ENCODE measurements at places on chromosomes 3 and 15.
A peak's percentile ranks its signal among the peaks of the same experiment; 100 is the strongest.

DNA sequence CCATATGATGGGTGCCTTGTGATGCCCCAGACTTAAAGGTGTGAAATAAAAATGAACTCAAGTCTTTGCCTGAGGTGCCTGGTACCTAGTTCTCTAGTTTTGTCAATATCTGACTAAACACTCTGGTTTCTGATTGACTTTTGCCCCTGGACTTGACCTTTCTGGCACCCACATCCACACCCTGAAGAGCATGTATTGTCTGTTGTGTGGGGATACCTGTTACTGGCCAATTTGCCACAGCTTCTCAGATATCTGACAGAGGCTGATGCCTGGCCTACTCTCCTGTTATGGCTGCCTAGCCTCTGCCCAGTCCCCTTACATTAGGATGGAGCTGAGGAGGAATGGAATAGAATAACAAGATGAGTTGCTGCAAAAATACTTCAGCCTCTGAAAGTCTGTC is 3.6 kb downstream of the ZBTB38 start:
- no peak for DNase-seq

DNA sequence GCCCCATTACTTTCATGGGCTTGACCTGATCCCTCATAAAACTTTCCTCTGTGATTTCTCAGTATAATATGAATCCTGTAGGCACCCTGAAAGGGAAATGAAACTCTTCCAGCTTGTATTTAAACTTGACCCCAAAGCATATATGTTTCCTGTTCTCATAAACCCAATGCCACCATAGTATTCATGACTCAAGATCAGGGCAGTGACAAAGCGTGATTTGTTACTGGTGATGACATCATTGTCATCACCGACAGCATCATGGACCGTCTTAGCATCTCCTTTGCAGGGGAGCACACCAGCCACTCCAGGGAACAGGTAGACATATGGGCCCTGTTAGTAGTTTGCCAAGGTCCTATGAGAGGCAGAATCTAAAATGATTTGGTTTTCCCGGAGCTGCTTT is 741.2 kb downstream of the NR2F2 start:
- no peak for DNase-seq

DNA sequence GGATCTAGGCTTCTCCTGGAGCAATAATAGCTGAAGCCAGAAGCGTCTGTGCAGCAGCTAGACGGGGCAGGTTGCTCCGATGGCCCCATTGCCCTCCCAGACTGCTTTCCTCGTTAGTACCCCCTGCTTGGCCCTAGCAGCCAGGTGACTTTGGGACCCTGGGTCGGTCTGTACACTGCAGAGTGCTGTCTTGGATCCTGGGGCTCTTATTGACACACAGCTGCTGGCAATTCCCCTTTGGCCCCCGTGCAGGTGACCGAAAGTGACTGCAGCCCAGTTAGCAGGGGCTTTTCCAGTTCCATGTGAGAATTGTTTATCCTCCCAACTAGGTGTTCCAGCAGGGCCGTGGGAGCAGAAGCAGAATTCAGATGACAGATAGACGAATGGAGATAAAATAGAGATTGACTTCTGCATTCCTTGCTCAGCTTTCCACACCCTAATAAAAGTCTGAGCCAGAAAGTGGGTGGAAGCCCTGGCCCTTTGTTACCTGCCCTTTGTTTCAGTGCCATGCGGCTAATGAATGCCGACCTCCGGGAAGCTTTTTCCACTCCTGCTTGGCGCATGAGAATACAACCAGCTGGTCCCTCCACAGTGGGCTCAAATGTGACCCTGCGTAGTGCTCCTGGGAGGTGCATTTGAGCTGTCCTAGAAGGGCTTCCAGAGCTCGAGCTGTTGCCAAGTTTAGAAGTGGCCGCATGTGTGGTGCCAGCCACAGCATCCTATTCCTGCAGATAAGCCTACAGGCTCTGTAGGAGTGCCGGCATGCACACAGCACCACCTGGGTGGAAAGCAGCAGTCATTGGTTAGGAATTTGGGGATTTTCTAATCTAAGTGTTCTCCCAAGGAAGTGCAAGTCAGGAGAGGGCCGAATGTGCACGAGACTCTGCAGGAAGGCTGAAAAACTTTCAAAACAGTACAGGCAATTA is 94.4 kb downstream of the SLCO3A1 start:
- peak; percentile 56 for DNase-seq

DNA sequence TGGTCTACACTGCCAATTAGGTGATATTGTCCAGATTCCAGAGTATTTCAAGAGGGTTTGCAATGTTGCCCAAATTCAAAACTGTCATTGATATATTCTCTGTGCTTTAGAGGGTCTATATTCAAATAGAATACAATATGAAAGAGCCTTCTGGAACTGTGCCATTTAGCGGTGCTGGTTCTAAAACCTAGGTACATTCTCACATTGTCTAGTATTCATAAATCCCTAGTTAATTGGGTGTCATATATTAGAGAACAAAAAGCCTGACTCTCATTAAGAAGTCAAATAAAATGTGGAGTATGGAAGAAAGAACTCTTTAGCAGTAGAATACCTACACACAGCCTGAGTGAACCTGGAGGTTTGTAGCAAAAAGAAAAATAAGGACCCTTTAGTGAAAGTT is 447.9 kb downstream of the CNTN6 start:
- DNase-seq: no peak

GRCh38 chr3:95189348-95189747 is 1126.5 kb downstream of the NSUN3 start:
- DNase-seq: no peak

GRCh38 chr3:63993653-63994079 is 29.6 kb downstream of the PSMD6 start:
- DNase-seq: peak; percentile 61

- no peak for DNase-seq
Measured at GRCh38 chr3:113404637-113405036, 36.7 kb downstream of the CFAP44 start.

- no peak for DNase-seq
Measured at GRCh38 chr3:170809975-170810357, 60.0 kb downstream of the RPL22L1 start.

- no peak for DNase-seq
Measured at GRCh38 chr3:194757647-194758061, 72.0 kb downstream of the FAM43A start.

DNA sequence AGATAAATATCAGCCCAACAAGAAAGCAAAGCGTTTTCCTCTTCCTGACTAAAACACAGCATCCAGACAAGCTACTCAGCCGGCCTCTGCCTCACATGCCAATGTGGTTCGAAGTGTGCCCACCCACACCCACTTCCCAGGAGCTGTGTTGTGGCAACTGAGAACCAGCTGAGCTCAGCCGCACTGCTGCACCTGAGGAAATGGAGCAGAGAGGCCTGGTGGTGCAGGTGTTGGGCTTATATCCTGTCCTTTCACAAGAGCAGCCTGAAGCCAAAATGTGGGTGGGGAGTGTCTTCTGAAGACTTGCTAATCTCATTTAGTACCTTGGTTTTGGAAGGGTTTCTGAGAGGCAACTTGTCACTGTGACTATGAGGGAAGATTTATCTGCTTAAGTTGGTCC is 23.0 kb upstream of the RETNLB start:
- DNase-seq: no peak

DNA sequence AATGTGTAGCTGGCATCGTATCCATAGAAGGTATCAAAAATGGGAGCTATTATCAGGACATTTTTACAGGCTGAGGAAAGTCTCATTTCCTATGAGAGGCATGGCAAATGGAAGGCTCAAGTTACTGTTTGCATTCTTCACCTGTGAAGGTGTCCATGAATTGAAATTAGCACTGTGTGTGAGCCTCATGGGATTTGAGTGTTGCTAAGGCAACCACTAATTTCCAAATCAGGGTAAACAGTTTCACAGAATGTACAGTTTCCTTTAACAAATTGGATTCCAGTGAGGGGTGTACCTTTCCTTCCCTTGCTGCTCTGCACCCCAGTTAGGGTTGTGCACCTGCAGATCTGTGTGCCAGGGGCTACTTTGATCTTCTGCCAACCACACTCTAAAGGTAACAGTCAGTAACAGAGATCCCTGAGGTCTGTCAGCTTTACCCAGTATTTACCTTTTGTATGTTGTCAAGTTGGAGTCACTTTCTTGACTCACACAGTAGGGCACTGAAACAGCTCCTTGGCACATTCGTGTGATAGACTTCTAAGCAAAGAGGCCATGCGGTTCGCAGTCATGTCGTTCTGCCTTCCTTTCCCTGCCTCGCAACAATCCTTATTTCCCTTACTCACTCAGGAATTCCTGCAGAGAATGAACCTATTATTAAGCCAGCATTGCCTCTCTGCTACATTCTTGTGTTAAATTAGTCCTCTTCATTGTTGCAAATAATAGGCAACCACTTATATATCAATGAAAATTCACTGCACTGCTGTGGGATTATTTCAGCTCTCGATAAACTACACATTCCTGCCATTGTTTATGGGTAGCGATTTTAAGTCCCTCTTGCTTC is 129.8 kb upstream of the GBE1 start:
- no peak for DNase-seq

DNA sequence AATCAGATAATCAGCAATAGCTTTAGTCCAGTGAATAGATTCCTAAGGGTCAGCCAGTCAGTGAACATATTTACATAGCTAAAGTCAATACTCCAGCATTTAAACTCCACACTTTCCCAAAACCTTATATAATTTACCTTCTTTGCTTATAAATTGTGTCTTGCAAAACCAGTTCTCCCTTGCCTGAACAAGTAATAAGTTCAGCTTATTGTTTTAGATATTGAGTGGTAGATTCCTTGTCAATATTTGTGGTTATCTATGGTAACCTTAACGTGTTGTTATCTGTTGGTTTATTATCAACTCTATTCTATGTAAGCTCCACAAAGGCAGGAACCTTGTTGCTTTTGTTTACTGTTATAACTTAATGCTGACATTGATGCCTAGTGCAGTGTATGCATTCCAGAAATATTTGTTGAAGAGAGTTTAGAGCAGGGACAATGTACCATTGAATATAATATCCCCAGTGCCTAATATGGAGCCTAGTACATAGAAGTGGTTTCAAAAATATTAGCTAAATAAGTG is 24.0 kb downstream of the PLSCR5 start:
- no peak for DNase-seq

- DNase-seq: no peak
Measured at GRCh38 chr3:31364188-31364587, 168.5 kb upstream of the STT3B start.

- DNase-seq: peak; percentile 60
Measured at GRCh38 chr3:185362850-185363661, at the start of gene MAP3K13. MAP3K13 (plus strand) TSS chr3:185363136; CDS start chr3:185428582, 65,446 bp downstream.

- DNase-seq: no peak
Measured at GRCh38 chr3:52052831-52053306, 3.5 kb downstream of the DUSP7 start.

GRCh38 chr15:100092034-100092433 is 249.7 kb downstream of the ADAMTS17 start:
- DNase-seq: no peak

- DNase-seq: no peak
Measured at GRCh38 chr15:73226093-73226814, 142.5 kb downstream of the HCN4 start.

- no peak for DNase-seq
Measured at GRCh38 chr3:4776399-4776979, 202.7 kb upstream of the BHLHE40 start.

DNA sequence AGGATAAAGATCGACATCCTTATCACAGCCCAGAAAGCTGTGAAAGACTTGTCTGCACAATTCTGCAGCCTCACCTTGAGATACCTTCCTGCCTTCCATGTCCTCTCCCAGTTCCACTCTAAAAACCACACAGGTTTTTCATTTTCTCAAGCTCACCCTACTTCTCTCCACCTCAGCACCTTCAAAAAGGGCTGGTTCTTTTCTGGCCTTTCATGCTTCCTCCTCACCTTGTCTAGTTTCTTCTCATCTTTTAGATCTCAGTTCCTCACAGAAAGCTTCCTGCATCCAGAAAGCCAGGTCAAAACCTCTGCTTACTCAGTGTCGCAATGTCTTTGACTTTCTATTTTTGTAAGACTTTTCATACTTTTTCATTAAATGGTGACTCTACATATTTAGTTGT is 140.2 kb upstream of the STT3B start:
- DNase-seq: no peak

GRCh38 chr3:55489798-55490132 is 2.7 kb upstream of the WNT5A start:
- DNase-seq: no peak

- DNase-seq: no peak
Measured at GRCh38 chr3:119779731-119780383, 2.0 kb upstream of the NR1I2 start.

DNA sequence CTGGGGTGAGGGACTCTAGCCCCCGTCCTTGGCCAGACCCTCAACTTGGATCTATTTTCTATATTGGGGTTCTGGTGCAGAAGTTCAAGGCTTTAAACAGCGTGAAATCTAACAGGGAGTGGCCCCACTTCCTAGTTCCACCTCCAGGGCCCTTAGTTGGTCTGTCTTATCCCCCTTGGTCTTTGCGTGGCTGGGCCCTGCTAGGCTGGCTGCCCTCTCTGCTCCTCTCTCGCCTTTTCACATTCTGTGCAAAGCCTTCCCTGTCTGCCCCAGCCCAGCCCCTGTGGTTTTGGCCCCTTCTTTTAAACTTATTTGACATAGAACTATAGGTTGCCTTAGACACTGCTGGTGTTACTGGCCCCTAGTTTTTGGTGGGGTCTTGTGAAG is 5.6 kb downstream of the PPCDC start:
- no peak for DNase-seq

DNA sequence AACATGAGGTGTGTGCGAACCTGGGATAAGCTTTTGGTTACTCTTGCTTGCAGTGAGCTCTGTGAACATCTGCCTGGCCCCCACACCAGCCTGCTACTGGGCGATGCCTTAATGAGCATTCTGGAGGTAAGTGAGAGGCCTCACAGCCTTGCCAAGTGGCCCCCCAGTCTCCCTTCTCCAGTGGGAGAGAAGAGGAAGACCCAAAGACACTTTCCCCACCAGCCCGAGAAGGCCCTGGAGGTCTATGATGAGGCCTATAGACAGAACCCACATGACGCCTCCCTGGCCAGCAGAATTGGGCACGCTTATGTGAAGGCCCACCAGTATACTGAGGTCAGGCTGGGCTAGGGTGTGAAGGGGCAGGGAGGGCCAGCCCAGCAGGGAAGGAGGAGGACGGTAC is 22.5 kb downstream of the TTC21A start:
- DNase-seq: no peak

DNA sequence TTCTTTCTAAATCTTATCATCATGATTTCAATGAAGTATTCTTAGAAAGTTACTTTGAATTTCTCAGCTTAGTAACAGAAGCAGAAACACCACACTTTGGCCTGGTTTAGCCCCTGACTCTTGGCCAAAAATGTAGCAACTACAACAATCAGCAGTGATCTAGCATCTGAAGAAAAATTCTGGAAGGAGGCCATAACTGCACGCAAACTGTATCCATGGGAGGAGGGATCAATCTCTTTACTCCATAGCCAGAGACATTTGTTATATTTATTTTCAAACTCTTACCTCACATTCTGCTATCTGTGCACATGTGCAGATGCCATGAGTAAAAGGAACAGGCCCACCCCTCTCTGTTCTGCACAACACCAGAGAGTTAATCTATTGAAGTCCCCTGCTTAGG is 251.0 kb upstream of the P2RY1 start:
- no peak for DNase-seq

- DNase-seq: no peak
Measured at GRCh38 chr15:48754011-48754410, 56.9 kb downstream of the CEP152 start.

- DNase-seq: peak; percentile 14
Measured at GRCh38 chr3:126865736-126866135, 117.2 kb upstream of the PLXNA1 start.

- DNase-seq: no peak
Measured at GRCh38 chr3:42670670-42671069, 14.7 kb upstream of the KLHL40 start.

- DNase-seq: no peak
Measured at GRCh38 chr3:169818316-169818715, 5.6 kb upstream of the LRRC34 start.

GRCh38 chr3:50192689-50193141 is 1.3 kb downstream of the GNAT1 start:
- peak; percentile 100 for DNase-seq
